ENCODE measurements at places on chromosomes 7 and 10. TPM values are rescaled to one million over a fixed set of nuclear protein-coding genes. Genes with fewer than 3 reads are reported as not detected.

GRCh38 chr10:34904191-34904590 is 89.1 kb upstream of the PARD3 start:
- DNase-seq, result no peak

GRCh38 chr10:68023292-68023691 is 51.8 kb downstream of the HERC4 start:
- DNase-seq, result no peak

DNA sequence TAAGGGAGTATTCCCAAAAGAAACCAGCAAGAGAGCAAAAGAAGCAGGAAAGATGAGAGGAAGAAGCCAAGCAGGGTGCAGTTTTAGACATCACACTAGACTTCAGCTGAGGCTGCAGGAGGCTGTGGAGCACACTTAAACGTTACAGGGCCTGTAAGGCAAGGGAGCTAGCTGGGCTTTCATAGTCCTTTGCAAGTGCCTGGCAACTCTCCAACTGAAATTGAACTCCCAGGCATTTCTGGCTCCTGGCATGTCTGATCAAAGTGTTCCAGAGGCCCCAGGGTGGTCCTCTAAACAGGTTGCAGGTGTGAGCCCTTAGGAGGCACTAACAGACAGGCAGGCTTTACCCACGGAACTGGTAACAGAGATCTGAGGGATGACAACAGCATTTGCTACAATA is 750.2 kb downstream of the XPNPEP1 start:
- DNase-seq, result no peak

- no peak for DNase-seq
Measured at GRCh38 chr10:21750424-21750823, 216.4 kb downstream of the MLLT10 start.

The SUGCT gene
- 6.2 TPM for total RNA-seq

The ZNF853 gene
- 0.67 TPM for total RNA-seq

The CUBN gene
- total RNA-seq, result 0.67 TPM

The ANLN gene
- total RNA-seq, result 27.0 TPM
